ENCODE measurements at places on chromosomes 7 and 10. TPM values are rescaled to one million over a fixed set of nuclear protein-coding genes. Genes with fewer than 3 reads are reported as not detected.

The CYP2C8 gene
- total RNA-seq = 2.9 TPM

The TMEM176A gene
- total RNA-seq = 182 TPM

The ATOH7 gene
- total RNA-seq = not detected

The CDC14C gene
- not detected for total RNA-seq

The STEAP4 gene
- total RNA-seq = 1.1 TPM

The PSD gene
- total RNA-seq = 48.1 TPM

The ABCB1 gene
- total RNA-seq = 82.7 TPM

- H3K4me1 ChIP-seq = no peaks in the 10 kb centered on the region
- no peak overlapping the region for H3K27ac ChIP-seq
- H3K4me3 ChIP-seq = no peak overlapping the region
- H3K36me3 ChIP-seq = no peaks in the 10 kb centered on the region
- H3K27me3 ChIP-seq = no peaks in the 10 kb centered on the region
These were observed 90.3 kb downstream of the MYL10 start for GRCh38 chr7:101538596-101539459.

- H3K36me3 ChIP-seq = no peaks in the 10 kb centered on the region
- no peak for DNase-seq
- no peak overlapping the region for H3K4me3 ChIP-seq
These were observed 76.4 kb downstream of the MMRN2 start for GRCh38 chr10:86880971-86881370.

GRCh38 chr7:140526214-140526613, 46.9 kb upstream of the MKRN1 start:
- no peak for DNase-seq
- no peak overlapping the region for H3K27ac ChIP-seq
- no peak overlapping the region for H3K4me3 ChIP-seq
- H3K27me3 ChIP-seq = no peaks in the 10 kb centered on the region

- no peak overlapping the region for H3K4me3 ChIP-seq
- no peak for DNase-seq
- H3K4me1 ChIP-seq = no peaks in the 10 kb centered on the region
- H3K27me3 ChIP-seq = no peaks in the 10 kb centered on the region
- H3K36me3 ChIP-seq = no peaks in the 10 kb centered on the region
These were observed 17.6 kb upstream of the TMEM26 start for GRCh38 chr10:61470740-61471139.

DNA sequence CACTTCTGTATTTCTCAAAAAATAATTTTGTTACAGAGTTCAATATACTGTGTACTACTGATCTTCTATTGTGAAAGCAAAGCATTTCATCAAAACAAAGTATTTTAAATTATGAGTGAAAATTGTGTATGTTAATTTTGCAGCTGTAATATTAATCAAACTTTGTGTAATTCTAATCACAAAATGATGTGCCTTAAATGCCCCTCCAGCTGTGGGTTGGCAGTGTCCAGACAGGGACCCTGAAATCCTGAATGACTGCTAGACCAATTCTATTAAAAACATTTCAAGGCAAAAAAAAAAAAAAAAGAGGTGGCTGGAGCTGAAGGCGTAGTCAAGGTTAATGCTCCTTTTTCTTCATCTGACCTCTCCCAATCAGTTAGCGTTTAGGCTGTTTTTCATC, 36.2 kb downstream of the SCD start:
- DNase-seq = no peak
- peaks cover 10% of the 10 kb centered on the region for H3K4me1 ChIP-seq
- no peak overlapping the region for H3K4me3 ChIP-seq
- H3K27me3 ChIP-seq = no peaks in the 10 kb centered on the region

GRCh38 chr7:48621076-48621475, 303.3 kb upstream of the CDC14C start:
- no peak overlapping the region for H3K4me3 ChIP-seq
- no peak for DNase-seq
- H3K36me3 ChIP-seq = no peaks in the 10 kb centered on the region
- no peak overlapping the region for H3K27ac ChIP-seq

GRCh38 chr10:47409866-47410256, 25.8 kb upstream of the ZNF488 start:
- H3K27me3 ChIP-seq = no peaks in the 10 kb centered on the region
- no peak overlapping the region for H3K27ac ChIP-seq
- no peaks in the 10 kb centered on the region for H3K36me3 ChIP-seq
- DNase-seq = no peak
- no peak overlapping the region for H3K4me3 ChIP-seq
